ENCODE measurements at places on chromosomes 2 and 18.

- no peak for DNase-seq
Measured at GRCh38 chr2:113910110-113910717, 20.3 kb downstream of the ACTR3 start.

DNA sequence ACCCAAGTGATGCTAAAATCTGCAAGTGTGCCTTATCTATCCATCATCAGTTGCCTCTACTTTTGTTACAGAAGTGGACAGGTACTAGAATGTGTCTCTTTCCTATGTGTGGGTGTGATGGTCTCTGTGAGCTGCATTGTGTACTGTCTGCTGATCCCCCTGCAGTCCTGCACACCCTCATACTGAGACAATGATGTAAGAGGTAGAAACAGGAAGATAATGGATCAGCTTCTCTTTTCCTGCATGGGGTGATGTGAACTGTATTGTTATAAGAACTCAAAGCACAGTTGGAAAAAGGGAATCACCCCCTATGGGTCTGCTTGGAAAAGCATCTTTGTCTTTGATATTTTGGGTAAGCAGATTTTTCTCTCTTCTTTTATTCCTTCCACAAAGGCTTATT, 537.6 kb upstream of the CDH2 start:
- DNase-seq = no peak

- no peak for DNase-seq
Measured at GRCh38 chr18:35835833-35836232, 136.6 kb upstream of the RMP24 start.

- DNase-seq = no peak
Measured at GRCh38 chr2:24349097-24349496, 11.2 kb downstream of the ITSN2 start.

DNA sequence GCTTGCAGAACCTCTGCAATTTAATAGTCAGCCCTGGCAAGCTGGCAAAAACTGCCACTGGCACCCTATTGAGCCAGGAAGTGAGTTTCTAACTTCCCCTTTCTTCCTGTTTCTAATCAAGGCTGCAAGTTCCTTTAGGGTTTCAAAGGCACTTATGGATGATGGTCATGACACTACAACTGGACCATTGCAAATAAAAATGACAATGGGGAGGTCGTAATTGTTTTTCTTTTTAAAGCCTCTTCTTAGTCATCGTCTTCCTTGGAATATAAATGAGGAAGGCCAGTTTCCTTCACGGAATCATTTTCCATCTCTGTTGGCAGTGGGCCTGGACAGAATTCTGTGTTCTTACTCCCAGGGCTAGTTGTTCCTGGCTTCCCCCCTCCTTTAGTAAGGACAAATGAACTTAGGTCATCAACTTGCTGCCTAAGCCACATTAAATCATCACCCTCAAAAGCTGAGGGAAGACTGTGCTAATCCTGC, 35.8 kb downstream of the SH3RF3 start:
- no peak for DNase-seq

GRCh38 chr2:221103930-221104329, 468.2 kb downstream of the EPHA4 start:
- no peak for DNase-seq

GRCh38 chr18:51525453-51526225, 328.2 kb upstream of the MEX3C start:
- DNase-seq = no peak

- DNase-seq = no peak
Measured at GRCh38 chr2:230343747-230344146, 16.8 kb downstream of the SP140L start.

GRCh38 chr2:72292433-72292832, 144.8 kb upstream of the CYP26B1 start:
- no peak for DNase-seq

GRCh38 chr2:71928734-71929481, 218.8 kb downstream of the CYP26B1 start:
- DNase-seq = no peak

DNA sequence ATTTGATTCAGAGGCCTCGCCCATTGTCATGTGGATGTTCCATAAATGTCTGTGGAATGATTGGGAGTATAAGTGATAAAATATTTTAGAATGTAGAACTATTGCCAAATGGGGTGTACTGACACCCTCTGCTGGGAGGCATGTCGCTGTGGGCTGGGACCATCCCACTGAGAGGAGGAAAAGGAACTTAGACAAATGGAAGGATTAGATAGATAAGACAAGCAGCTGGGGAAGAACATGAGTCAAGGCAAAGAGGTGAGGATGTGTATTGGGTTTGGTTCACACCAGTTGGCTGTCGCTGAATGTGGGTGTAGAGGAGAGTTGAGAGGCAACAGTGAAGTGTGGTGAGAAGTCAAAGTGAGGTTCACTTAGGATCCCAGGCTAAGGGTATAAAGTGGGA, 4.0 kb downstream of the C2orf74 start:
- DNase-seq = no peak

GRCh38 chr2:205245001-205245400, 437.3 kb upstream of the NRP2 start:
- DNase-seq = no peak

DNA sequence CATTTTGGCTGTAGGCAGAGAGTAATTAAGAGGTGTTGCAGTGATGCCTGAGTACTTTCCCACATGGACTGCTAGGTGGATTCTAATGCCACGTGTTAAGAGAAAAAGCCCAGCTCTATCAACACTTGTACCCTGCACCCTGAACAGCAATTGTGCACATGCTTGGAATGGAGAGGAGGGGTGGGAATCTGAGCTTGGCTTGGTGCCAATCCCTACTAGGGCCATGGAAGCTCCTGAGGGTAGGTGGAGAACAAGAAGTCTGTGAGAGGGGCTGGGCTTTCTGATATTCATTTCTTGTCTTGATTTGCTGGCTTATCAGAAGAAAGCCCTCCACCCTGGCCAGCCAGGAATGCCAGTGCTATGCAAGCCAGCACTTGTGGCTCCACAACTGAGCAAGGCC, 292.2 kb downstream of the KCNS3 start:
- no peak for DNase-seq

DNA sequence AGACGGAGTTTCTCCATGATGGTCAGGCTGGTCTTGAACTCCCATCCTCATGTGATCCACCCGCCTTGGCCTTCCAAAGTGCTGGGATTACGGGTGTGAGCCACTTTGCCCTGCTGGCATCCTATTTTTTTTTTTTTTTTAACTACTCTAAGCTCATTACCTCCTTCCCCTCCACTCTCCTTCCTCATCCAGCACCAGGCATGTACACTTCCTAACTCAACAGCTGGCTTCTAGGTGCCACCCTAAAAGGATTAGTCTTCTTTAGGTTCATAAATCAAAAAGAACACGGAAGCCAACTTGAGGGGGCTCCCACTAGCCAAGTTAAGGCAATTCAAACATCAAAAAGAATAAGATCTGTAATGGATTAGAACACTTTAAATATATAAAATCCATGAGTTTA, 70.6 kb upstream of the TEX51 start:
- no peak for DNase-seq

DNA sequence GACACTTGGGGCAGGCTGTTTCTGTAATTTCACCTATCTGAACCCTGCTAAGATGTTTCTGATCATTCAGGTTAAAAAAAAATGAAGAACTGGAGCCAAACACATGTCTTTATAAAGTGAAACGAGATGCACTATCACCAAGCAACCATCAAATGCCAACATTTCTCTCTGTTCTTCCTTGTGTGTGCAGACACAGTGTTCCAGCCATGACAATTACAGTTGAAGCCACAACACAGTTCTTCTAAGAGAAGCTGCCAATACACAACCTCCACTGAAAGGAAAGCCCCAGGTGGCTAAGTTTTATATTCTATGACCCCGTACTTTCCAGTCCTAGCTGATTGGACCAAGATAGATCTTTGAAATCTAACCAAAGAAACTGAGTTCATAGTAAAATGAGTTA, 181.8 kb downstream of the RAD51AP2 start:
- no peak for DNase-seq

DNA sequence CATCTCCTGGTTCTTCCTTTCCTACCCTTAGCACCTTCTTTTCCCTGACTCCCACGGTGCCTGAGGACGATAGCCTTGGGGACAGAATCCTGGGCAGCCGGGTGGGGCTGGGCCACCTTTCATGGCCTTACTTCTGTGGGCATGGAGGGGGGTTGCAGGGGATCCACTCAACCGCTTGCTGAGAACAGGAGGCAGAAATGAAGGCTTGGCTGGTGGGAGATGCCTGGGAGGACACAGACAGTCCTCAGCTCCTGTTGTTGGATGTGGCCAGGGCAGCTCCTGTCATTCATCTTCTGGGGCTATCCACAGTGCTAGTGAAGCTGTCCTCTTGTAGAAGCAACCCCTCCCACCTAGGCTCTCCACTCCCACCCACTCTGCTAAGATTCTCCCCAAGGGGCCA, 95.5 kb upstream of the CELF4 start:
- DNase-seq = no peak

GRCh38 chr2:60551240-60552077, 2.0 kb downstream of the BCL11A start:
- peak; percentile 34 for DNase-seq

DNA sequence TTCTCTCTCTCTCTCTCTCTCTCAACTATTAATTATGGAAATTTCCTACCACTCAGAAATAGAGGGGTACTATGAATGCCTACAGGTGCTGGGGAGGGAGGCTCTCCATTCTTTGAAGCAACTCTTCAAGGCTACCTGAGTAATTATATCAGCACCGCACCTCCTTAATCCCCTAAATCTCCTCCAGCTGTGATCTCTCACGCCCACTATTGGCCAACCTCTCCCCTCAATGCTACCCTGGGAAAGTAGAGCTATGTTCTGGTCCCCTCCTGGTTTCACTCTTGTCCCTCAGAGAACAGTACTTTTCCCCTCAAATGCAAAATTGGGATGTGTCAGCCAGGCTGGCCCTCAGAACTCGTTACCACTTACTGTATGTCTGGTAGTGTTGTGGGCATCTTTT, 1.6 kb downstream of the MOCOS start:
- no peak for DNase-seq

DNA sequence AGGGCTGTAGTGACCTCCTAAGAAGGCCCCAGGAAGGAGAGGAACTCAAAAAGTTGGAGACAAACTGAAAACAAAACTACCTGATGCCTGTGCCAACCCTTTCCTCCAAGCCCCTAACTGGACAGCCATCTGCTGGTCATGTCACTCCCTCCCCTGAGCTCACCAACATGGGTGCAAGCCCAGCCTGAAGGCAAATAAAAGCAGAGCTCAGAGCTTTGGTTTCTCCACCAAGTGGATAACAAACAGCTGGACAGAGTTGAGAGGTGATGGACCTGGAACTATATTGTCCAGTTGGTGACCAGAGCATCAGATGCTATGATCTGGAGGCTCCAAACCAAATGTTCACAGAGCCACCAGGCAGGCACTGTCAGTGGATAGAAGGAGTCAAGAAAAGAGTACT, 34.6 kb upstream of the MAL start:
- no peak for DNase-seq

- DNase-seq = no peak
Measured at GRCh38 chr2:44116319-44116718, 52.4 kb upstream of the PPM1B start.

- no peak for DNase-seq
Measured at GRCh38 chr2:231613331-231613662, 20.6 kb downstream of the TEX44 start.

DNA sequence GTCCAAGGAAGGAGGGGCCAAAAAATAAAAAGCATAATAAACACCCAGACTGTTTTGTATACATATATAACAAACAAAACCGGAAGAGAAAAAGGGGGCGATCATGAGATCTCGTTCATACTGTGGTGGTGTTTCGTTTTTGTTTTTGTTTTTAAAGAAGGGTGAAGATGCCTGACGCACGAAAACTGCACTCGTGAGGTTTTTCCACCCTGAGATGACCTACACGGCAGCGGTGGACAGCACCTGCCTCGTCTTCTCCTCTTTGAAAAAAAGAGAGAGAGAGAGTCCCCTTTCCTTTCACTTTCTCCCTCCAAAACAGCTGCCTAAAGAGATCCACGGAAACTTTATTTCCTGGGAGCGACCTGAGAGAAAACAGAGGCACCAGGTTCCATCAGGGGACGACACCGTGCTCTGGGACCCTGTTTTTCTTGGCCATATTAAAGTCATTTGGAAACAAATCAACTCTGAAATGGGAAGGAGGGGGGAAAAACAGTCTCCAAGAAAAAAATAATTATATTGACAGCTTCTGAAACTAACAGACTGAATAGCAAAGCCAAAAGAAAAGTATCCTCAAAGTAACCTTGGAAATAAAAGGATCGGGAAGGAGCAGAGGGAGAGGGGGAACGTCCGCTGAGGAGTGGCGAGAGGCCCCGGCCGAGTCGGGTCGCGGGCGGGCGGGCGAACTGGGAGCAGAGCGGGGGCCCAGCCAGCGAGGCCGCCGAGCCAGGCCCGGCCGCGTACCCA, 3.5 kb downstream of the POU3F3 start:
- DNase-seq = no peak

- no peak for DNase-seq
Measured at GRCh38 chr18:26714739-26715138, 150.8 kb downstream of the AQP4 start.

DNA sequence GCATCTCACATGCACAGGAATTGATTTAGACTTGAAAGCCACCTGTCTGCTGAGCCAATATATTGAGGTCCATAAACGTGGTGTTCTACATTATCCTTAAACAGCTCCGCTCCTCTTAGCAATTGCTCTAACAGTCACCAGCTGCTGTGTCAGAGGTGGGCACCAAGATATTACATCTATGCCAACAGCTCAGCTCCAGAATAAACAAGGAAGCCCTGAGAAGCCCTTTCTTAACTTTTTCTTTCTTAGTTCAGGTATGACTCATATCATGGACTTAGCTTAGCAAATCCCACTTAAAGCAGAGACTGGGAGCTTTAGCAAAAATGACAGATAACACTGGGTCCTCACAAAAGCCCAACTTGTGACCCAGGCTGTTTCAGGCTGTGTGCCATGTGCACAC, 436.6 kb downstream of the IRS1 start:
- DNase-seq = no peak

DNA sequence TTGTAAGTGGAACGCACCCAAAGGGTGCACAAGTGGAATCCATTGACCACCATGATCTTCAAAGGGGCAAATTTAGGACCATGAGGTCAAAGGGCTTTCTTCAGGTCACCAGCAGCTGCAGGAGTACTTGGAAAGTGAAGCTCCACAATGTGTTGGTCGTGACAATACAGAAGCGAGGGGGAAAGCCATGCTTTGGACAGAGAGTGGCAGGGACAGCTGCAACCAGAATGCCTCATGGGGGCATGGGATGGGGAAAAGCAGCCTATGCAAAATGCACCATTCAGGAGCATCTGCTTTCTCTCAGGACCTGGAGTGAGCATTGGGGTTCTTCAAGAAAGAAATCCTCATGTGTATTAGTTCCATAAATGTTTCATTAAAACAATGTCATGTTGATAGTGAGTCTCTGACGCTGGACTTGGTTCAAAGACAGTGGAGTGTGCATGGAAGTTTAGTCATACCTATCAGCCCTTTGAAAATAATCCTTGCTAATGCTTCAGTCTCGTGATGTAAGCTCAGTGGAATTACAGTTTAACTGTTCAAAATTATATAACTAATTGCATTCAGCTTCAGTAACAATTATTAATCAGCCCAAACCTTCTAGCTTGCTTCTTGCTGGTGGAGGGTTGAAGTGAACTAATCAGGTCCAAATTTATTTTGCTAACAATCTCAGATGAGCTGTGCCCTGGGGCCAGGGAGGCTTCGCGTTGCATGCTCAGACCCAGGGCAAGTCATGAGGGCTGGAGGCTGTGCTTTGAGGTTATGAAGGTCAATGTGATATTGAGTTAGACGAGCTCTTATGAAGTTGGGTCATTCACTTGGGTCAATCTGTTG, 41.6 kb downstream of the ACKR3 start:
- DNase-seq = no peak

Measured in RWPE1 (cell line).